ENCODE measurements at places on chromosomes 1 and 21.

GRCh38 chr1:52631759-52632331 lies 1.1 kb upstream of the SHISAL2A start:
- no peak for DNase-seq

GRCh38 chr1:21651214-21652042 lies 17.7 kb downstream of the RAP1GAP start:
- DNase-seq, result no peak

DNA sequence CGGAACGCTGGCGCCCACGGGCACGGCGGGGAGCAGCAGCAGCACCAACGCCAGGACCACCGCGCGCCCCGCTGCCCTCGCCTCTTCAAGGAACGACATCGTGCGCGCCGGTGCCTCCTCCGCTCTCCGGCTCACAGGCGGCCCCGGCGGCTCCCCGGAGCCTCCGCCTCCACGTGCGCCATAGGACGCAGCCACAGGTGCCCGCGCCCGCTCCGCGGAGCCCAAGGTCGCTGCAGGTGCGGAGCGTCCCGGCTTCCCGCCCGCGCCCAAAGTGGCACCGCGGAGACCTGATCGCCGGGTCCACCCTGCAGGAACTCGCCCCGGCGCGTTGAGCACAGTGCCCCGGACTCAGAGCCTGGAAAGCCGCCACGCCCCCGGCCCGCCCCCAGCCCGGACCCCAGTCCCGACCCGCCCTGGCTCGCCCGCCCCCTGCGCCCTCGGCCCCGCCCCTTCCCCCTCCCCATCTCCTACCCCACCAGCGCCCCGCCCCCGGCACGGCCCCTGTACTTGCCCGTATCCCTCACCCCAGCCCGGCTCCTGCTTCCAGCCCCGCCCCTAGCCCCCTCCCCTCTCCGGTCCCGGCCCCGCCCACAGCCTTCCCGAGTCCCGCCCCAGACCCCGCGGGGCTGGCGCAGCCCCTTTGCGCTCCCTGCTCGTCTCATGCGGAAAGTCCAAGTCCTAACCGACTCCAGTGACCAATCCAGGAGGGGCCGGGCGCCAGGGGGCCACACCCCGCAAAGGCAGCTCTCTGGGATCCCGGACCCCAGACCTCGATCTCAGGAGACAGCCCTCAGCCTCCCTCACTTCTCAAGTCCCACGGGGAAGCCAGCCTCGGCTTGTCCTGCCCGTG lies at the start of gene MEGF6:
Gene MEGF6 (minus strand): TSS at position 339 of the 850 bp plus-strand sequence. CDS start 240 bp downstream, at position 99.
- no peak for DNase-seq

DNA sequence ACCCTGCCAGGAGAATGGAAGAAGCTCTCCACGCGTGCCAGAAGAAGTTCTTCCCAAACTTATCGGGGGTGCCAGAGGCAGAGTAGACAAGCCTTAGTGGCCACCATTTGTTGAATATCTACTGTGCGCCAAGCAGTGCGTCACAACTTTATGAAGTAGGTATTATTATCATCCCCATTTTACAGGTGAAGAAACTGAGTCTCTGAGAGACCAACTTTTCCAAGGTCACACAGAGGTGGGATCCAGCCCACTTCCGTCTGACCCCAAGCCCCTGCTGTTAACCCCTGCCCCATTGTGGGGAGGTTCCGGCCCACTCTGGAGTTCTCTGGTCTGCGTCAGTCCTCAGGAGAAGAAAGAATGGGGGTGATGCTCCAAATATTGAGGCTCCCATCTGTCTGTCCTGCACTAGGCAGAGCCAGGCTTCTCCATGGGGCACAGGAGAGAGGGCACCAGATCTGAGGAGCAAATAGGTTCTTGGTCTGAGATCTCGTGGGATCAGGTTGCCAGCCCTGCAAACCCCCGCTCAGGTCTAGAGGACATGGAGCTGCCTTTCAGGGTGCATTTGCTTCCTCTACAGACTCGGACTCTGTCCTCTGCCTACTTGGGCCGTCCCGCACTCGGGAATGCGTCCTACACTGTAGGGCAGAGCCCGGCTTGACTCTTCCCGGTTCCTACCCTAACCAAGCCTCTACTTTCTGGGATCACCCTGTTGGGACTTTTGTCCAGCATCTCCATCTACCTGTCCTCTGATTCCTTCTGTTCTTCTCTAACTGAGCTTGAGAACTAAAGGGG lies 2.1 kb downstream of the CDK18 start:
- DNase-seq, result no peak

DNA sequence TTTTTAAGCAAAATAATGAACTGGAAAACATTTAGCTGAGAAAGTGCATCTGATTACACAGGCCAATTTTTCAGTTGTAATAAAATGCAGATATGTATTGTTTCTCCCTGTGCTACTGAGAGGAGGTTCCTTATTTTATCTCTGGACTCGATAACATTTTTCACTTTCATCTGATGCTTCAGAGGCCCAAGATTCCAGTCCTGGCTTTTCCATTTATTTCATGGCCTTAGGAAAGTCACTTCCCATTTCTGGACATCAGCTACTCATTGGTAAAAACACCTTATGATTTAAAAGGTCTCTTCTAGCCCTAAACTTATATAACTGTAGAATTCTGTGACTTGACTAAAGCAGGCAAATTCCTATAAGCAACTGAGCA lies 203.5 kb downstream of the HHAT start:
- no peak for DNase-seq

DNA sequence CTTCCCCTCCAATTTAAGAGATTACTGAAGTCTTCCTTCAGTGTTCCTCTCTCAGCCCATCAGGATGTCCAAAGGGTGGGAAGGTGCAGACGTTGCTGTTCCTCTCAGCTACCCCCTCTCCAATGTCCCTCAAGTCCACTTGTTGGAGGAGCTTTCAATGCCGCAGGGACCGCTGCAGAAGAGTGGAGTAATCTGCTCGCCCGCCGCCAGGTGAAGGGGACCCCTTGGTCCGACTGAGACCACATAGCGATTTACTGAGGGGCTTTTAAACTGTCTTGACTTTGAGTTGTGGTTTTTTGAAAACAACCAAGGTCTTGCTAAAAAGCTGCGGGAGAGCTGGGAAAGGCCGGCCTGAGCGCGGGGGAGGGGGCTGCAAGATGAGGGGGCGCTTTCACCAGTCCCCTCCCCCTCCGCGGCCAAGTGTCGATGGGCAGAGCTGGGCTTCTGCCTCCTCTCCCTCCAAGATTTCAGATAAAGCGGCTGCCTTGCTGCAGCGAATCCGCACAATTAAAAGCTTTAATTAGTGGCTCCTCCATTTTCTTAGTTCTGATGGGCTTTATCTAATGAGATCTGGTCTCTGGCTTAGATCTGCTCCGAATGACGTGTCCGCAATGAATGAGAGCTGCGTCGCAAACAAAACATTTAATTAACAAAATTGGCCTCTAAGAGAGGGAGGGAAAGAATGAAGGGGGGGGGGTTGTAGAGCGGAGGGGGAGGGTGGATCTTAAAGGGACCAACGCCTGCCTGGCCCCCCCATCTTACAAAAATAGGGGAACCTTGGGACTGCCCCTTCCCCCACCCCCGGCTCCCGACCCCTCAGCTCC lies 5.9 kb downstream of the LMO4 start:
- DNase-seq, result no peak

DNA sequence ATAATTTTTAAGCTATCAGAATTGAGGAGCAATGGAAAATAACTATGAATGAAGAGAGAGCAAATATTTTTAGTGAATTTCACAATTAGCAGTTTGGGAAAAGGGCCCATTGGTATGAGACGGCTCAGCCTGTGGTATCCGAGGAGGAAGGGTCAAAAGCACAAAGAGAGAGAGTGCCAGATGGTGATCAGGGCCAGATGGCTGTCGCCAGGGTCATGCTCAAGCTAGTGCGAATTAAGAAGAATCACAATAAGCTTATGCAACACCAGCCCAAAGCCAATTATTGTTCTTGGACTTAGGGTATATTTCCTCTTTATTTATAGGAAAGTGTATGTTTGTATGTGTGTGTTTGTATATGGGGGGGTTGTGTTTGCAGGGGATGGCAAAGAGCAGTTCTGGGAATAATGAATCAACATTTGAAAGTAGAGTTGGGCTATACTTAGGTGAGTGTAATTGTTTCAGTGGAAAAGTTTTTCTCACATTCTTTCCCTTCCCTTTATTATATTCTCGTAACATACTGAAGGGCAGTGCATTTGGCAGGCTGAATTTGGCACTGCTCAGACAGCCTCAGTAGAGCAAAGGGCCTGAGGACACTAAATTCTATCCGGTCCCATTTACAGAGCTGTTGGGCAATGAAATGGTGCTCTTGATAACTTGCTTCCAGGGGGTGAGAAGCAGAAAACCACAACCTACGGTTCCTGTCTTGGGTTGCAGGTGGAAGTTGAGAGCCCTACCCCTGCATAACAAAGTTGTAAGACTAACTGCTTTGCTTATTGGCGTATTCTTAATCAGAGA lies 19.5 kb upstream of the DDR2 start:
- no peak for DNase-seq

DNA sequence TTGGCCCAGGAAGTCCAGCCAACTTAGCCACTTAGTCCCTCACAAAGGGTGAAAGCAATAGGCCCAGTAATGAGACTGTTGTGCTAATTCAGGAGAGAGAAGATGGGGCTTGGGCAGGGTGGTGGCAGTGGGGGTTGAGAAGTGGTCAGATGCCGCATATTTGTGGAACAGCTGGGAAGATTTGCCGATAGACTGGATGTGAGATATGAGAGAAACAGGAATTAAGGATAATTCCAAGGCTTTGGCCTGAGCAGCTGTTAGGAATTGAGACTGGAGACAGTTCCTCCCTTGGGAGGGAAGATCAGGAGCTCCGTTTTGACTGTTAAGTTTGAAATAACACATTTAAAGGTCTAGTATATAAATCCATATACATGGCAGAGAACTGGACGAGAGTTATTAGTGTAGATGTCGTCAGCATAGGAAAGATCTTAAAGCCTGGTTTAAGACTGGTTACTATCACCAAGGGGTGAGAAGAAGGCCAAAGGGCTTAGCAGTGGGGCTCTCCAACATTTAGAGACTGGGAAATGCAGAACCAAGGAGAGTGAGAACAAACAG lies 323.7 kb upstream of the FAM78B start:
- DNase-seq, result no peak

- DNase-seq, result peak; percentile 18
Observed at GRCh38 chr21:31282095-31282709, 61.9 kb downstream of the TIAM1 start.

- DNase-seq, result no peak
Observed at GRCh38 chr1:116470671-116471070, 97.6 kb downstream of the ATP1A1 start.

Measured in Panc1 (cell line).